Stimulated activated CD8-positive, alpha-beta memory T cell treated with anti-CD3 and anti-CD28 coated beads, Interleukin-4, amount 100 ng/mL, for 1 hour (primary cell): ENCODE measurements at places on chromosomes 1 and 21.

- DNase-seq: no peak
Observed at GRCh38 chr1:160154790-160155189, 3.4 kb downstream of the ATP1A4 start.

DNA sequence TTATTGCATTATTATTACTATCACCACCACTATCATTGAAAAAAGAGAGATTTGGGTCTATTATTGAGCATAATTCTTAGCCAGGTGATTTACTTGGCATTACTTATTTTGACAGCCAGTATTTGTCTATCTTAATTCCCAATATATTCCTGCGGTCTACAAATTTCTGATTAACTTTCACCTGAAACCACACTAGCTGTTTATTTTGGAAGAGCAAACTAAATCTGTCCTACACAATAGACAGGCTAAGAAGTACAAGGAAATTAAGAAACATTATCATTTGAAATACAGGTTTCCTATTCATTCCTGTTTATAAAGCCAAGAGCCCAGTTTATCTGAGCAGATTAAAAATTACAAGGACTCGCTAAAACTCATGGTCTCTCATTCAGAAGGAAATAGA lies 6.9 kb upstream of the LYST start:
- DNase-seq: no peak

- no peak for DNase-seq
Observed at GRCh38 chr1:44790968-44791801, 3.2 kb upstream of the BEST4 start.

DNA sequence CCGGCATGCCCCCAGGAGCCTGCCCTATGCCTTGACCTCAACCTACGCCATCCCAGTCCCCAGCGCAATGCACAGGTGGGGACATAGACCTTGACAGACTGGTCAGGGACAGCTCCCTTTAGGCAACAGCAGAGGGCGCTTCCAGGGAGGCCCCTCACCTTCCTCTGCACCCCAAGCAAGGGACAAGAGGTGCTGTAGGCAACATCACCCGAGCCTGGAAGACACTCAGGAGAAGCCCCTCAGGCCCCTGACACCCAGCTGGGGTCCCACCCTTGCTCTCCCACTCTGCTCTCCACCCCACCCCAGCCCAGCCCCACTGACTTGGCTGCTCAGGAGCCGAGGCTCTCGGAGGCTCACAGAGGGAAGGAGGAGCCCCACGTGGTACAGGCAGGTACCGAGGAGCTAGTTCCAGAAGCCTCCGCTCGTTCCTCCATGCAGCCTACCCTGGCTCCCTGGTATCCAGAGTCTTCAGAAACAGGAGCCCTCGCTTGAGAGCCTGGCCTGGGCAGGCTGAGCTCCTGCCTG lies 2.4 kb upstream of the WNT3A start:
- no peak for DNase-seq

DNA sequence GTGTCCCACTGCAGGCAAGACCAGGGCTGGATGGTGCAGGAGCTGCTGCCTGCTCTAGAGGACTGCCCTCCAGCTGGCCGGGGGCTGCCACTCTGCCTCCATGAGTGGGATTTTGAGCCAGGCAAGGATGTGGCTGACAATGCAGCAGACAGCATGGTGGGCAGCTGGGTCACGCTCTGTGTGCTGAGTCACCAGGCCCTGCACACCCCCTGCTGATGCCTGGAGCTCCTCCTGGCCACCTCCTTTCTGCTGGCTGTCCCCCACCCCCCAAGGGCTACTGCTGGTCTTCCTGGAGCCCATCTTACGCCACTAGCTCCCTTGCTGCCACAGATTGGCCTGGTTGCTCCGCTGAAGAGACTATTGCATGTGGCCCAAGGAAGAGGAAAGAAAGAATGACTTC lies 3.9 kb upstream of the ZSCAN20 start:
- no peak for DNase-seq

DNA sequence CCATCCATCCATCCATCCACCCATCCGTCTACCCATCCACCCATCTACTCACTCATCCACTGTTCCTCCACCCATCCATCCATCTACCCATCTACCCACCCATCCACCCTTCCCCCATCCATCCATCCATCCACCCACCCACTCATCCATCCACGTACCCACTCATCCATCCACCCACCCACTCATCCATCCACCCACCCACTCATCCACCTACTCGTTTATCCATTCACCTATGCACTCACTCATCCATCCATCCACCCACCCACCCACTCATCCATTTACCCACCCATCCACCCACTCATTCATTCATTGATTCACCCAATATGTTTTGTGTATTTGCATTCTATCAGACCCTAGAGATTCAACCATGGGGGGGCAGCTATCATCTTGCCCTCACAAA lies 27.2 kb downstream of the TNFRSF8 start:
- no peak for DNase-seq

- no peak for DNase-seq
Observed at GRCh38 chr1:158121604-158122254, 59.0 kb upstream of the CD1D start.

GRCh38 chr21:15272591-15272990 lies 207.8 kb upstream of the NRIP1 start:
- no peak for DNase-seq

DNA sequence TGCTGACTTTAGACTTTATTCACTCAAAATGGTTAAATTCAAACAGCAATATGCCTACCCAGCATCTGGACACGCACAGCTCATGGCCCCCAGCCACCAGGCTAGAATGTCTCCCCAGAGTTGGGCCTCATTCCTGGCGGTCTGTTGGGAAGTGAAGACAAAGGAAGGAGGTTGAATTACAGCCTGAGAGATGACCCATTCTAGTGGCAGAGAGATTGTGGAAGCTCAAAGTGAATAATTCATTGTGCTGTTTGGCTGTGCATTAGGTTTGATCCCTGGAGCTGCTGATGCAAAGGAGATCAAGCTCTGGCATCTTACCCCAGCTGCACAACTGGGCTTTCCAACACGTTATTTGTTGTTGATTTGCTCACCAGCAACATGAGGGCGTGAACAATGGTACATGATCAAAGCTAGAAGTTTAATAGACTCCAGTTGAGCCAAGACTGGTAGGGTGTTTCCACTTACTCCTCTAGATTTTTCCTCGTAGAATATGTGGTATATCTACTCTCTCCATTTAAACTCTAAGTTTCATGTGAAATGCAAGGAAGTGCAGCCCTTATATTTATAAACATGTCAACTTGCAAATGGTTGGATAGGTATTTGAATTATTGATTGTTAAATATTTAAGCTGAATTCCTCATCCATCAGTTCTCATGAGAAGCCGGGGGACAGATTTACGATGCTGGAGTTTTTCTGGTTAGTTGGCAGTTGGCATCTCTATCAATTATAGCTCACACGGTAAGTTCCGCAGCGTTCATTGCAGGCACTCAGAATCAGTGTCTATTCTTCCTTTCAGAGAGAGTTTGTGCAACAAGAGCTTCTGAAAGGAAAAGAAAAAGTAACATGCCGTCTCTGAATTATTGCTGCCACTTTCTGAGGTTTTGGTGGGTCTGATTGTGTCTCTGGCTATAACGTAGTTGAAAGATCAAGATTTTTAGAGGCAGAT lies 222.7 kb downstream of the TM2D1 start:
- DNase-seq: no peak

- no peak for DNase-seq
Observed at GRCh38 chr1:59171788-59172187, 125.1 kb upstream of the FGGY start.

- no peak for DNase-seq
Observed at GRCh38 chr1:101769520-101769919, 227.2 kb downstream of the OLFM3 start.

GRCh38 chr1:116494745-116495144 lies 76.1 kb downstream of the CD58 start:
- DNase-seq: no peak

GRCh38 chr1:180372728-180373127 lies 129.6 kb downstream of the ACBD6 start:
- DNase-seq: no peak

GRCh38 chr1:66402194-66402593 lies 131.8 kb upstream of the SGIP1 start:
- DNase-seq: no peak

- DNase-seq: no peak
Observed at GRCh38 chr1:241918879-241919278, 38.7 kb upstream of the BECN2 start.

- no peak for DNase-seq
Observed at GRCh38 chr21:26835714-26836265, 9.4 kb downstream of the ADAMTS1 start.

DNA sequence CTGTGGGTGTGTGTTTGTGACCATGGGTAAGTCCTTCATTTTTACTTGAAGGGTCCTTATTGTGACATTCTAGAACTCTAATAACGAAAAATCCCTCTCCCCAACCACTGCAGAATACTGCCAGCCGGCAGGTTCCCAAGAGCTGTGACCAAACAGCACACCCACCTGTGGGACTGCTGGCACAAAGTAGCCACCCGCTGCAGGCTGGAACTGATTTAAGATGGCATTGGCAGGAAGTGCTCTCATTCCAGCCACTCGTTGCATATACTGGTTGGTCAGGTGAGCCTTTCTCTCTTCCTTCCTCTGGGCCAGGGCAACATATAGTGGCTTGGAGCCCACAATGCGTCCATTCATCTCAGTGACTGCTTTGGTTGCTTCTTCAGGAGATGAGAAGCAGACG lies 11.6 kb downstream of the PABPC4 start:
- no peak for DNase-seq

DNA sequence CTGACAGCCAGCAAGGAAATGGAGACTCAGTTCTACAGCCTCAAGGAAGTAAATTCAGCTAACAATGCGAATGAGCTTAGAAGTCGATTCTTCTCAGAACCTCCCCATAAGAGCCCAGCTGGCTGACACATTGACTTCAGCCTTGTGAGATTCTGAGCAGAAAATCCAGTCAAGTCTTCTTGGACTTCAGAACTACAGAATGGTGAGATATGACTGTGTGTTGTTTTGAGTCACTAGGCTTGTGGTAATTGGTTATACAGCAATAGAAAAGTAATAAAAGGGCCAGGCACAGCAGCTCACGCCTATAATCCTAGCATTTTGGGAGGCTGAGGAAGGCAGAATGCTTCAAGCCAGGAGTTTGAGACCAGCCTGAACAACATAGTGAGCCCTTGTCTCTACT lies 161.8 kb upstream of the IVNS1ABP start:
- DNase-seq: no peak

DNA sequence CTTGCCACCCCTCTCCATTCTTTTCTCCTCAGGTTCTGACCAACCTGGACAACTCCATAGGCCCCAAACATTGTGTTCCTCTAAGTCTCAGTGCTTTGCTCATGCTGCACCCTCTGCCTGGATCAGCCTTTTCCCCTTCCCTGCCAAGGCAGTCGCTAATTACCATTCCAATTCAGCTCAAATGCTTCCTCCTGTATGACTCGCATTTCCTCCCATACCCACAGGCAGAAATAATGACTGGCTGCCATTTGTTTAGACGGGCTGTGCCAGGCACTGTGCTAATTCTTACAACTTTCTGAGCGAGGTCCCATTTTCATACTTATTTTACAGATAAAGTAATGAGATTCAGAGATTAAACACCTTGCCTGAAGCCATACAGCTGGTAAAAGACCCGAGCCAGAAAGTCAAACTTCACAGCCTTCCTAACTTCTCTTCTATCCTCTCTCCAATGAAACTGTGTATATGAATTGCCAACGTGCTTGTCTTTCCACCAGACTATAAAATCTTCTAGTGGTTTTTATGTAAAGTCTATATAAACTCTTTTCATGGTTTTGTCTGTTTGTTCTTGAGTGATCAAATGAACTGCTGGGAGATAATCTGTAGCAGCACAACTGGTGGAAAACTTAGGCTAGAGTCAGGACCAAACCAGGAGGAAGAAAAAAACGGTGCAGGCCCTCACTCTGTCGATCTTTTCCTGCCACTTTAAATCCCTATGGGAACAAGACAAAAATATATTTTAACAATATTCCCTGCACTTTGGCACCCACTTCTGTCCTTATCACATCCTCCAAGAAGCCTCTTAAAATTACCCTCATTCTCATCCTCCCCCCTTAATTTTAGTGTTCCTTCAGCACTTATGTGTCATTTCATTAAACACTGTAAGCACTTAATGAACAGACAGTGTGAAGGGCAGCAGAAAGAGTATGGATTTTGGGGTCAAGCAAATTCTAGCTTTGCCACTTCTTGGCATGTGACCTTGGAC lies 33.7 kb downstream of the RAB3B start:
- no peak for DNase-seq

DNA sequence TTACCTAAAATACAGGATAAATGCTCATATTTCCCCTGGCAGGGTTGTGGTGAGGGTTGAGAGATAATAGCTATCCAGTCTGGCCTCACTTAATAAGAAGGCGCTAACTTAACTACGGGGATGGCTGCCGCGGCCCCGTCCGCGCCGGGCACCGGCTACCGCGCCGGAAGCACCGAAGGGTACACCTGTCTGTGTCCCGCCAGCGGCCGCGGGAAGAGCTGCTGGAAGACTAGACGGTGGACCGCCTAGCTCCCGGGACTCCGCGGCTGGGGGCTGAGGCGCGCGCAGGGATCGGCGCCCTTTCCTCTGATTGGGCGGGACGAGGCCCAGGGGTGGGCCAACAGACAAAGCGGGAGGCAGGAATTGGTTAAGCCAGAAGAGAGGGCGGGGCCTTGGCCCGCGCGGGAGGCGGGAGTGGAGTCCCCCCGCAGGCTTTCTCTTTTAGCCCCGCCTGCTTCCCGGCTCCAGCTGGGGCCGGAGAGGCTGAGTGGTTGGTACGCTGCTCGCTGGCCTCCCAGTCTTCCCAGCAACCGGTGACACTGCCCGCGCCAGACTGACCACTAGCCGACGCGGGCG lies at the start of gene ZNF672:
TSS of gene ZNF672 (plus strand) at position 444 of the 576 bp plus-strand sequence. CDS start 9,051 bp downstream, outside the sequence.
- peak; percentile 90 for DNase-seq

- no peak for DNase-seq
Observed at GRCh38 chr1:210764536-210764935, 369.4 kb downstream of the KCNH1 start.

DNA sequence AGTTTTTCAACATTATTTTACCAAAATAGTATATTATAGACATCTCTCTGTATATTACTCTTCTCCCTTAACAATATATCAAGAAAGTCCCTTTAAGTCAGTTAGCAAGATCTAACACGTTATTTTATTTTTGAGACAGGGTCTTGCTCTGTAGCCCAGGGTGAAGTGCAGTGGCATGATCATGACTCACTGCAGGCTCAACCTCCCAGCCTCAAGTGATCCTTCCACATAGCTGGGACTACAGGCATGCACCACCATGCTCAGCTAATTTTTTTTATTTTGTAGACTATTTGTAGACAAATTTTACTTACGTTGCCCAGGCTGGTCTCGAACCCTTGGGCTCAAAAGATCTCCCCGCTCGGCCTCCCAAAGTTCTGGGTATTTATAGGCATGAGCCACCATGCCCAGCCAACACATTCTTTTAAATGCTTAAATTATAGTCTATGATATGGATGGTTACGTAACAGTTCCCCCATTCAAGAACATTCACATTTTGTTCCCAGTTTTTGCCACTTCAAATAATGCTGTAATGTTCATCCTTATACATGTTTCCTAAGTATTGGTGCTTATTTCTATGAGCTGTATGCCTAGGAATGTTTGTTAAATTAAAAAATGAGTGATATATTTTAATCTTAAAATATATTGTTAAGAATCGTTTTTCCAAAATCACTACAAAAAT lies 70.4 kb downstream of the TUT4 start:
- no peak for DNase-seq
